Fibroblast of skin of abdomen (primary cell): ENCODE measurements at places on chromosomes 4 and X.

- peak; percentile 82 for DNase-seq
These were observed 11.2 kb upstream of the TFDP3 start for GRCh38 chrX:133229361-133229760.

GRCh38 chrX:52082578-52082977, 13.6 kb upstream of the MAGED4B start:
- peak; percentile 13 for DNase-seq

DNA sequence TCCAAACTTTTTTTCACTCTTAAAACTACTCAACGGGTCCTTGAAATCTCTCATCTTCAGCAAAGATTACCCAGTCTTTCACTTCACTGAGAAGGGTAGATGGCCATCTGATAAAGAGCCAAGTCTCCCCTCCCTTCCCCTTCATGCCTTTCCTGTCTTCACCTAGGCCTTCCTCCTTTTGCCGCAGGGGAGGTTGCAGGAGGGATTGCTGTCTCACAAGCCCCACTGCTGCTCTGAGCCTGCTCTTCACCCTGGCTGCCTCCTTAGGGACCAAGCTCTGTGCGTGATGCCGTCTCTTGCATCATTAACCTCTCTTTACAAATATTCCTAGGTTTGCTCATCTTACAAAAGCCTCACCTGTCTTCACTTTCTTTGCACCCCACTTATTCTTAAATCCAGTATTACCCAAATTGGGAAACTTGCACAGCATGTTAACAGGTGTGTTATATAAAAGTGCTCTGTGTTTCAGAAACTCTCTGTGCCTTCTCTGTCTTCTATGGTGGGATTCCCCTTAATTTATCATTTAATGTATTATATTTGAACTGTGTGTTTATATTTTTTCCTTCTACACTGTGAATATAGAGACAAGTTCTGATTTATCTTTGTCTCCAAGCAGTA, 3.8 kb downstream of the ZFX start:
- DNase-seq = peak; percentile 7

DNA sequence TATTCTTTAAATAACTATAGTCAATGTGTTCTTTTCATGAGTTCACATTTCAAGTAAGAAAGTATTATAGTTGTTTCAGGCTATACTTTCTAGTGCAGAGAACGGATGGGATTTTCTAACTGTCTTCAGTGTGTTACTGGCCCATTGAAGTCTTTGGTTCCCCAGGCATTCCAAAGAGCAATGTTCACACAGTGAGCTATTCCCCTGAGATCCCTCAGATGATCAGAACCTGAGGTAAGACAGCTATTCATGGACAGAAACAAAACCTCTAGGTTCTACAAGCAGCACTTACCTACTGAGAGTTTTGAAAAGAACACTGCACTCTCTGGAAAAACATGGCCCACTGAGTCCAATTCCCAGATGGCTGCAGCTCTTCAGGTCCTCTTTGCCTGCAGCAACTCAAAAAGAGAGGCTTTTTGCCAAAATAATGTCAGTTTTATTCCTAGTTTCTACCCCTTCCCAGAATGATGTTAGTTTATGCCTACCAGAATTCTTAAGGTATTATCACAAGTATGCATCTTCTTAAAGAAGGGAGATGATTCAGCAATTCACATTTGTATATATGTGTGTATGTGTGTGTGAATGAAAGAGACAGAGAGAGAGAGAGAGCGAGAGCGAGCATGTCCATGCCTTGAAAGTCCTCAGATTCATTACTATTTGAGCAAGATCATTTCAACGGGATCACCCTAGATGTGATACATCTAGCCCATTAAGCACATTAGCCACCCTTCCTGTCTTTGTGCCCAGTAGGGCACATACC, 146.1 kb downstream of the PDHA2 start:
- DNase-seq = no peak

DNA sequence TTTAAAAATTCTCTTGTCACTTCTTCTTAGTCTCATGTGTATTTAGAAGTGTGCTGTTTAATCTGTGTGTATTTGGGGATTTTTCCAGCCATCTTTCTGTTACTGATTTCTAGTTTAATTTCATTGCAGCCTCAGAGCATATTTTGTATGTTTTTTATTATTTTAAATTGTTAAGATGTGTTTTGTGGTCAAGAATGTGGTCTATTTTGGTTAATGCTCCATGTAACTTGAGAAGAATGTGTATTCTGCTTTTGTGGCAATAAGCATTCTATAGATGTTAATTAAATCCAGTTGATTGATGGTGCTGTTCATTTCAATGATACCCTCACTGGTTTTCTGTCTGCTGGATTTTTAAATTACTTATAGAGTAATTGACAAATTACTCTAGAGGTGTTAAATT, 38.9 kb downstream of the ANXA10 start:
- DNase-seq = peak; percentile 56

DNA sequence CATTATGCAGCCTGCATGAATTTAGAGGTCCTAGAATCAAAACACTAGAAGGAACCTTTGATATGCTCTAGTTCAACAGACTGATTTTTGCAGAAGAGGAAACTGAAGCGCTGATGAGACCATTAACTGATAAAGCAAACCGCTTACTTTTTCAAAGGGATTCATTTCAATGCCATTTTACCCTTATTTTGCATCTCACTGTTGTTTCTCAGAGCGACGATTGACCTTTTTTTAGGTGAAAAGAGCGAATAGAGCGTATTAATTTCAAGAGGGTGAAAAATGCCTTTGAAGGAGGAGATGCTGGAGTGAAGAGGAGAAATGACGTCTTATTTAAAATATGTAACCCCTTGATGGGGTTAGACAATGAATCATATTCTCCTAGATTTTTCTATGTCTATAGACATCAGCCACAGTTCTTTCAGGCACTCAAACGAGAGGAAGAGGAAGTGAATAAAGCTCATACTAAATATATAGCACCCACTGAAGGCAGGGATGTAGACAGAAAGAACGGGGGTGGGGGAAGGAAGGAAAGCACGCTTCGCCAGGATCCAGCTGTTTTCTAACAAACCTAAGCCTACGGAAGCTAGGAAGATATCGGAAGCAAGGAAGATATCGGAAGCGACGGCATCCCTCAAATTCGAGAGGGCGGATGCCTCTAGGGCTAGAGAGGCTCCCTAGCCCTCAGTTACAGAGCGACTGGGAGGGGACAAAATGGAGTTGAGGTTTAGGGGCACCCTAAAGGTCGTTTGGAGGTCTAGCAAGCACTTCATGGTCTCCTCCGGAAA, 848 bp downstream of the ACSL4 start:
- DNase-seq = peak; percentile 68
